ENCODE measurements at places on chromosomes 6 and 20.

DNA sequence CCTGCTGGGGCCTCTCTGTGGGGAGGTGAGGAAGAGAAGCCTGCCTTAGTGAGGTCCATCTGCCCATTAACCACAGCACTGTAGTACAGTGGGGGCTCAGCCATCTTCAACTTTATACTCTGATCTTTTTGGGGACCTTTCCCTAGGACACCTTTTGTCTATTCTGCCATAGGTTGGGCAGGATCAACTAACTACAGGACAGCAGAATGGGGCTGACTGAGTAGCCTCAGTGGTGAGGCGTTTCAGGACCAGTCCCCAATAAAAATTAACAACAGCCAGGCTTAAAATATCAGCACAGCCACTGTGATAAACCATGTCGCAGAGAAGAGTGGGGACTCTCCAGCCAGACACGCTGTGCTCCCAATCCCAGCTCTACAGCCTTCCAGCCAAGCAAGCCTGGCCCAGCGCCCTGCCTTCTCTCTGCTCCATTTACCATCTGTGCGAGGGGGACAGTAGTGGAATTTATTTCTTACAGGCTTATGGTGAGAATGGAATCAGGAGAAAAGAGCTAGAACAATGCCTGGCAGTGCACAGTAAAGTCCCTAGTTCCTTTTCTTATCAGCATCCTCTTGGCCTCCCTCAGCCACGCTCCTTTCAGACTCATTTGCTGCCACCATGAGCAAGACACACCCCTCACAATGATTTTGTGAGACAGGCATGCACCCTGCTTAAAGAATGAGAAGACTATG, 75.5 kb downstream of the SLC22A23 start:
- DNase-seq, result peak; percentile 66

GRCh38 chr6:28105245-28105639, 19.2 kb upstream of the ZSCAN16 start:
- peak; percentile 65 for DNase-seq

DNA sequence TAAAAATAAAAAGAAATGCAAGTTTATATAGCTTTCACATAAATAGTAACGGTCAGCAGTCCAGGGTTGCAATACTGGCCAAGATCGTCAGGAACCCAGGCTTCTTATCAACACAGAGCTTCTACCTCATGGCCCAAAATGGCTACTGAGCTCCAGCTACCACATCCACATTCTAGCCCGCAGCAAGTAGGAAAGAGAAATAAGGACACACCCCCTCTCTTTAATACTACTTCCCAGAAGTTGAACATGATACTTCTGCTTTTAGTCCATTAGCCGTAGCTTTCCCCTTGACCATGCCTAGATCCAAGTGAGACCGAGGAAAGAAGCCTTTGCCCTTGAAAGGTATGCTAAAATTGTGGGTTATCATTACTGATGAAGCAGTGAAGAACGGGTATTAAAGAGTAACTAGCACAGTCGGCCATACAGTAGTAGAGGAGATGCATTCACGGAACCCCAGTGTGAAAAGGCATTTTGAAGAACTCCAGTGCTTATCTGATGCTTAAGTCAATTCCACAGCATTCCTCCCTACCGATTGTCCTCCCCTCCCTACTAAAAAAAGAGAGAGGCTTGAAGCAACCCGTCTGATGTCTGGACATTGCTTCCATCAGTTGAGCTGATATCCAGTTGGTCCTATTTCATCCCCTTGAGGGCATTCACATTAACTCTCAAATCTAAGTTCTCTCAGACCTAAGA, 226.9 kb upstream of the RREB1 start:
- no peak for DNase-seq

DNA sequence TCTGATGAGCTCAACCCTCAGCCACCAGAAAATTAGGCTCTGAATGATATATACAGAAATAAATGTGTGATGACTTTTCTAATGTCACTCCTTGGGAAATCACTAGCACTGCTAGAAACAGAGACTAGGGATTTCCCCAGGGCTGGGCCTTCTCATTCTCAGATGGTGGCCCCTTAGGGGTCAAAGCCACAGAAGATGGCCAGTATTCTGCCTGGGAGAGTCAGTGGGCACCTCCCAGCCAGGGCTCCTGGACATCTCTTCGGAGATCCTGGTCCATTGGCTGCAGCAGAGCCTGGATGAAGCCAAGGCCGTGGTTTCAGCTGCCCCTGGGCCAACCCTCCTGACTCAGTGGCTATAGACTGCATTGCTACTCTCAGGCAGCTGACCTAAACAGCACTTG, 276.9 kb upstream of the SUPT3H start:
- DNase-seq, result no peak

- DNase-seq, result peak; percentile 67
Observed at GRCh38 chr6:147131532-147132128, 72.6 kb upstream of the STXBP5 start.

DNA sequence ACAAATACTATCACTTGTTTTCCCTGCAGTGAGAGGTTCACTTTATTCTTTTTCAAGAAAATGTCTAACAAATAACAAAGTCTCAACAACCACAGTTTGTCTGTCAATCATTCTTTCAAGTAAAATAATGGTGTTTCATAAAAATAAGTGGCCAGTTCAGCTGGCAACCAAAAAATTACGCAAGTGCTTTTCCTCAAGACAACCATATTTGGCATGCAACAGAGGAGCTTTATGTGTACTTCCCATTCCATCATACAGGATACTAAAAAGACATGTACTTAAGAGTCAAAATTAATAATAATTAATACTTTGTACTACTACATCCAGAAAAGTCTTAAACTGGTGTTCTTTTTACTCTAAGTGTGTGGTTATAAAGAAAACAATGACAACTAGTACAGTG, 34.6 kb downstream of the ATG5 start:
- no peak for DNase-seq

DNA sequence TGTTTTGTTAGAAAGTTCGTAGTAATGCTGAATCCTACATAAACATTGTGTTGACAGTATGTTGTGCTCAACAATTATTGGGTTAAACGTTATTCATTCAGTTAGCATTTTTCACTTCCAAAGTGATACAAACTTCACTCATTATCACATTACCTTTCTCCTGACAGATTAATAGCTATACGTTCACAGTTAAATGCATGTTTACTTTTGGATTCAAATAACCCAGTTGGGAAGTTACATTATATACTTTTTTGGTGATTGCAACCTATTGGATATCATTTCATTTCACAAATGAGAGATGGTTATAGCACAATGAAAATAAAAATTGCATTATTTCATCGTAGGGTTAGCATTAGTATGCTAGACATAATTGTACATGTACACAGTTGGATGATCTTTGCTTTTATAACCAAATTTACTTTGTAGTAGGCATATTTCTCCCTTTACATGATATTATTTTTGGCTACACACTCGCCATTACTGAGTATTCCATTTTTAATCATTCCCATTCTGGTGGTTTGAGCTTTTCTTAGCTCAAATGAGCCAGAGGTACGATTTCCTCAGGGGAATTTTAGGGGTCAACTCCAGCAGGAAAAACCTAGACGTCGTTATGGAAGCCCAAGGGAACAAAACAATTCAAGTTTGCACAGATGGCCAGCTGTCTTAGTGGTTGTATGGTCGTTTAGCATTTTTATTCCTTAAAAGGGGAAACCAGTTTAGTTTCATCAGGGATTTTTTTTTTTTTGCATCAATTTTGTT, 2.1 kb upstream of the HIVEP1 start:
- DNase-seq, result peak; percentile 25

DNA sequence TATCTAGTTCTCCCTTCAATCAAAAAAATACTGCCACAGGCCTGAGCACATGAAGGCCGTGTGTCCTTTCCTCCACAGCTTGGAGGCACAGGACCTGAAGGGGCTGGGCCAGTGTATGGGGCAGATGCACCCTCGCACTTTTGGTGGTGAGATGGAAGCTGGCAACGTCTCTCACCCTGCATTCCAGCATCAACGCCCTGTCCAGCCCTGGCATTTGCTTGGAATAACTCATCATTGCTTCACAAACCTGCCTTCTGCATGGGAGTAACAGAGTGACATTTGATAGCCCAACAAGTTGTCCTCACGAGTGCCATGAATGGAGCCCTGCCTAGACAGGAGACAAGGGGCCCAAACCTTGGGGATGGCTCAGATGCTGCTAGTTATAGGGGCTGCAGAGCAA, 257.9 kb downstream of the SMOC2 start:
- DNase-seq, result no peak

GRCh38 chr6:140036196-140036595, 661.7 kb upstream of the CITED2 start:
- no peak for DNase-seq

DNA sequence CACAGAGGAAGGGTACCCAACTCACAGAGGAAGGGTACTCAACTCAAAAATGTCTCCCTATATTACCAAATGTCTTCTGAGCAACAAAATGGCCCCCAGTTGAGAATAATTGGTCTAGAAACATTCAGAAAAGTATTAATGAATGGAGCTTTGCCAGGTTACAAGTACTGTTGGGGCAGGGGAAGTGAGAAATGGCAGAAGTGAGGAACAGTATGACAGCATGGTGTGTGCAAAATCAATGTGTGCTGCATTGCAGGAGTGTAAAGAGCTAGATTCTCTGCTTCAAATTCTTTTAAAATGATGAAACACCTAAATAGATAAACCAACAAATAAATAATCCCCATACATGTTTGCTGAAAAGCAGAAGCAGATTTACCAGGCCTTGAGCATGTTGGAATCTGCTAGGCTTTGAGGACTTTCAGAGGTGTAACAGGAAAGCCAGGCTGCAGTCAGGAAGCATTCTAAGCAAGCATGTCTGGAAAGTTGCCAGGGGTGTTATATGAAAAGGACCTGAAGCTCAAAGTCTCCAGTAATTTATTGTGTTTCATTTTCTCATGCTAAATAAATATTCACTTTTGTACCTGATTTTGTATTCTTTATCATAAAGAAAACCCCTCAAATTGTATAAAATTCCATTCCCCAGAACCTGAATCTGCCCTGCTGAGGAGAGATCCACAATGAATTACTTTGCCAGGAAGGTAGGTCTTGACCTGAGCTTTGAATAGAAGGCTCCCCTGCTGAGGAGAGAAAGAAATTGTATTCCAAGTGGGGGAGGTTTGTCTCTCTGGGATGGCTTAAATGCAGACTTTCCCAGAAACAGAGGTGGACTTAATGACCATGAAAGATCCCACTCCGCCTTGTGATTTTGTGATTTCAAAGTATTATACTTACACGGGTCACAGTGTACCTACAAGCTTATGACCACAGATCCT, 265.0 kb upstream of the MARCKS start:
- peak; percentile 25 for DNase-seq

DNA sequence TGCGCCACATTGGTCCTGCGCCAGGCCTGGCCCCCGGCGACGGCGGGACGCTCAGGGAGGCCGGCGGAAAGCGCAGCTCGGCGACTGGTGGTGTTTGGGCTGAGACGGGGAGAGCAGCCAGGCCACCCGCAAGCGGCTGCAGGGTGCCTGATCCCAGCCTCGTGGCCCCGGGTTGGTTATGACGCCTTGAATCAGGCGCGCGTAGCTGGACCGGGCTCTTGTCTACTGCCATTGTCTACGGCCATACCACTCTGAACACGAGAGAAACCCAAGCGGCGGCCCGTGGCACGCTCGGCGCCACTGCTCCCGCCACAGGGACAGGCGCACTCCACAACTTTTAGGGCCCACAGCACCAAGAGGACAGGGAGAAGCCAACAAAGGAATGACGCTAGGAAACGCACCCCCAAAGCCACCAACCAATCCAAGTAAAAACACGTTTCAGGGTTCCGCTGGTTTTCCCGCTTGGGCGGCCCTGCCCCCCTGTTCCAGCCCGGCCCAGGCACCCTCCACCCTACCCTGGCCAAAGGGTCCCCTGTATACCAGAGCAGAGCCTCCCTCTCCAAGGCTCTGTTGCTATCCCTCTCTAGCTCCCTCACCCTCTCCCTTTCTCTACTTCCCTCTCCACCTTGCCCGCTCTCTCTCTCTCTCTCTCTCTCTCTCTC, 1849.3 kb upstream of the DEFB115 start:
- DNase-seq, result no peak

- no peak for DNase-seq
Observed at GRCh38 chr6:67933278-67933677, 701.8 kb upstream of the ADGRB3 start.

DNA sequence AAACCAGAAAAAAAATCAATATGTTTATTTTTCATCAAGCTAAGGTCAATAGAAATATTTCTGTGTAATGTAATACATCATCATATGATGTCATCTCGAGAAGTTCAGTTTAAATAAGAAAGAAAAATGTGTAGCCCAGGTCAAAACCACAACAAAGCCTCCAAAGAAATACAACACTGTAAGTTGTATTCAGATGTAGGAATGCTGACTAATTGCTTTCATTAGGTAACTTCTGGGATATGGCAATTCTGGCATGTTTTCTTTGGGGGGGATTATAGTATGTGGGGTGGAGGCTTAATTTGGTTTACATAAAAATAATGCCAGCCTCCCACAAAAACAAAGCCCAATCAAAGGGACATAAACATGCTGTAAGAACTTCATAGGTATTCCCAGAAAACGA, 881.8 kb upstream of the CITED2 start:
- DNase-seq, result no peak

- DNase-seq, result no peak
Observed at GRCh38 chr6:157159348-157159747, 164.0 kb downstream of the TMEM242 start.

DNA sequence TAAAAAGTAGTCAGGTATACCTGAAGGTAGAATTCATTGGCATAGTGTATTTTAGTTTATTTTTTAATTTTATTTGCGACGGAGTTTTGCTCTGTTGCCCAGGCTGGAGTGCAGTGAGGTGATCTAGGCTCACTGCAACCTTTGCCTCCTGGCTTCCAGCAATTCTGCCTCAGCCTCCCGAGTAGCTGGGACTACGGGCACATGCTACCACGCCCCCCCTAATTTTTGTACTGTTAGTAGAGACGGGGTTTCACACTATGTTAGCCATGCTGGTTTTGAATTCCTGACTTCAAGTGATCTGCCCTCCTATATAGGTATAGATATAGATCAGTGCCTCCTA, 102.8 kb upstream of the PRSS16 start:
- DNase-seq, result peak; percentile 83

DNA sequence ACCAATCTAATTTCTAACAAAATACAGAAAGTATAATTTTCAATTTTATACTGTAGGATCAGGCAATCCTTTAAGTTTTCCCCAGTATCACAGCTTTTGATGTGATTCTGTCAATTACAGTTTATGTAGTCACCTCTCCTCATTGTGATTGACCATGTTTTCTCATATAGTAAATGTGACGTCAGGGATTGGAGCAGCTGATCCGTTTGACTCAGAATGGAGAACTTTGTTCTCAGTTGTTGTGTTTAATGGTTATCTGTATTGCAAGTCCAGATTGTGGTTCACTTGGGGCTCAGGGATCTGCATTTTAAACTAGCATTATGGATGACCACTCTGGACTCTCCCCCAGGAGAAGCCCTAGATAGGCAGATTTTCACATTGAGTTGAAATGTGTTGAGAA, 90.6 kb downstream of the DNAH8 start:
- no peak for DNase-seq
